ENCODE measurements at places on chromosomes 11 and 22.

DNA sequence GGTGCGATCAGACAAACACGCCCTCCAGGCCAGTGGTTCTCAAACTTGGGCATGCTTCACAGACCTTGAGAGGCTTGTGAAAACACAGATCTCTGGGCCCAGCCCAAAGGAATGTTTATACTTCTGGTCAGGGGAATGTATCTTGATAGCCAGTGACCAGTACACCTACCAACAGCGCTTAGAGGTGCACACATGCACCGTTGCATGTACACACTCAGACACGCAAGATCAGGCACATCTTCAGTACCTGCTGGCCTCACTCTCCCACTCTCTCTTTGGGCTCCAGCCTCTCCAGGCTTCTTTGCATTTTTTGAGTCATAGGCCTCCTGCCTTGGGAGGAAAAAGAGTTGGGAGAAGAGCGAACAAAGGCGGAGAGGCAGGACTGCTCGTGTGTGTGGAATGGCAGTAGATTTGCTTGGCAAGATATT is 11.7 kb upstream of the FXYD6 start:
- no peak for DNase-seq

GRCh38 chr22:47604563-47604962 is 842.1 kb downstream of the TBC1D22A start:
- DNase-seq: no peak

GRCh38 chr22:21044931-21045584 is 688 bp upstream of the LRRC74B start:
- peak; percentile 26 for DNase-seq

- no peak for DNase-seq
These were observed 45.3 kb downstream of the RTL6 start for GRCh38 chr22:44452531-44453420.

GRCh38 chr11:67420147-67420645 is 4.7 kb downstream of the CARNS1 start:
- DNase-seq: no peak

- DNase-seq: peak; percentile 9
These were observed 30.3 kb downstream of the PDE3B start for GRCh38 chr11:14673824-14674405.

GRCh38 chr11:107477820-107478219 is 20.2 kb upstream of the CWF19L2 start:
- DNase-seq: no peak

DNA sequence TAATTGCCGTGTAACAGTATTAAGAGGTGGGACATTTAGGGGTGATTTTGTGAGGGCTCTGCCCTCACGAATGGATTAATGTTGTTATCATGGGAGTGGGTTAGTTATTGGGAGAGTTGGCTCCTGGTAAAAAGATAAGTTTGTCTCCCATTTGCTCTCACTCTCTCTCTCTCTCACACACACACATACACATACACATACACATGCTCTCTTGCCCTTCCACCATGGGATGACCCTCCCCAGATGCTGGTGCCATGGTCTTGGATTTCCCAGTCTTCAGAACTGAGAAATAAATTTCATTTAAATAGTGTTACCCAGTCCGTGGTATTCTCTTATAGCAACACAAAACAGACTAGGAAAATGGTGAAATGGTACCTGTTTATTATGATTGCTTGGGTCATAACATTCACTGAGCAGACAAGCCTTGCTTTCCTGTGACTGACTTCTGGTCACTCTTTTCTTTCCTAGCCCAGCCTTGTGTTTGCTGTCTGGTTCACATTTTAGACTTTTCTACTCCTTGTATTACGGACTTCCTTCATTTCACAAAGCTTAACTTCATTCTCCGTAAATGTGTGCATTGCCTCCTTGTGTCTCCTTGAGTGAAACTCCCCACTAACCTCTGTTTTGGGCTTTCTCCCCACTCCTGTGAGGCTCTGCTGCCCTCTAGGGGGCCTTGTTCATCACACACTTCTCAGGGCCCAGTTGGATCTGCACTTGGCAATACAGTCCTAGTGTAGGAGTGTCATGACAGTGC is 206.5 kb upstream of the CTSC start:
- peak; percentile 49 for DNase-seq

DNA sequence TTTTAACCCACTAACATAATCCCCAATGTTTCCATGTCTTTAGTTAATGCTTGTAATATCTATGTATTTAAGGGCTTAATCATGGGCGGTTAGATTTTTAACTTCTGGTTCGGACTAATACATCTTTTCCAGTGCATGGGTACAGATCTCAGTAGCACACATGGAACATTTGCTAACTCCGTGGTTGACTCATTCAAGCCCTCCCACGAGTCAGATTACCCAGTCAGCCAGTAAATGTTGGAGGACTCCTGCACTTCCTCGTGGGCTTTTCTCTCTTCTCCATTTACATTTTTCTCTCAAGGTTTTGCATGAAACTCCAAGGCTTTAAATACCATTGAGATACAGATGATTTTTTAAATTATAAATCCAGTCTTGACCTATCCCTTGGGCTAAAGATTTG is 313.9 kb downstream of the ST3GAL4 start:
- no peak for DNase-seq

DNA sequence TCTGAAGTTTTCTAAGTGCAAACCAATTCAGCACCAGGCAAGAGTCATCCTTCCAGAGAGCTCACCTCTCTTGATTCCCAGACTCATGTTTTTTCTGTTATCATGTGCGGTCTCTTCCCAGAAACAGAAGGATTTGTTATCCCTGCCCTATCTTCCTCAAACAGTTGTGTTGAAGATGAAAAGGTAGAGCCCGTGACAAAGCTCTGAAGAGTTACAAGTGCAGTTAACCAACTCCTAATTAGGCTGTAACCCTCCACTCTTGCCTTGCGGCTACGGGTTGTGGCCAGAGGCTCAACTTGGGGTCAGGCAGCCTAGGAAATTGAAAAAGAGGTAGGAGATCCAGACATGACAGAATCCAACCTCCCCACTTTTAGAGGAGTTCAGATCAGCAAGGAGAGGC is 76.2 kb upstream of the CADM1 start:
- DNase-seq: no peak

GRCh38 chr11:22558664-22559063 is 67.0 kb downstream of the FANCF start:
- no peak for DNase-seq

- no peak for DNase-seq
These were observed 50.2 kb downstream of the AP2A2 start for GRCh38 chr11:975827-976226.
